ENCODE measurements at places on chromosomes 12 and 14.

- DNase-seq, result peak; percentile 93
These were observed 120.0 kb downstream of the PRICKLE1 start for GRCh38 chr12:42469355-42470175.

DNA sequence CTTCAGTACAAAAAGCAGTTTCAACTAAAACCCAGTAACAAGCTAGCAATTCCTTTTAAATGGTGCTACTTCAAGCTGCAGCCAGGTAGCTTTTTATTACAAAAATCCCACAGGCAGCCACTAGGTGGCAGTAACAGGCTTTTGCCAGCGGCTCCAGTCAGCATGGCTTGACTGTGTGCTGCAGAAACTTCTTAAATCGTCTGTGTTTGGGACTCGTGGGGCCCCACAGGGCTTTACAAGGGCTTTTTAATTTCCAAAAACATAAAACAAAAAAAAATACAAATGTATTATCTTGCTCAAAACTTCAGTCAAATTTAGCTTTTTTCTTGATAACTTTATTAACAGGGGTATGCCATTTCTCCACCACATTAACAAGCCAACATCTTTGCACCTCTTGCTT is 3.6 kb upstream of the CLEC4E start:
- peak; percentile 72 for DNase-seq

- no peak for DNase-seq
These were observed 703.9 kb upstream of the ATXN7L3B start for GRCh38 chr12:73833746-73834145.

DNA sequence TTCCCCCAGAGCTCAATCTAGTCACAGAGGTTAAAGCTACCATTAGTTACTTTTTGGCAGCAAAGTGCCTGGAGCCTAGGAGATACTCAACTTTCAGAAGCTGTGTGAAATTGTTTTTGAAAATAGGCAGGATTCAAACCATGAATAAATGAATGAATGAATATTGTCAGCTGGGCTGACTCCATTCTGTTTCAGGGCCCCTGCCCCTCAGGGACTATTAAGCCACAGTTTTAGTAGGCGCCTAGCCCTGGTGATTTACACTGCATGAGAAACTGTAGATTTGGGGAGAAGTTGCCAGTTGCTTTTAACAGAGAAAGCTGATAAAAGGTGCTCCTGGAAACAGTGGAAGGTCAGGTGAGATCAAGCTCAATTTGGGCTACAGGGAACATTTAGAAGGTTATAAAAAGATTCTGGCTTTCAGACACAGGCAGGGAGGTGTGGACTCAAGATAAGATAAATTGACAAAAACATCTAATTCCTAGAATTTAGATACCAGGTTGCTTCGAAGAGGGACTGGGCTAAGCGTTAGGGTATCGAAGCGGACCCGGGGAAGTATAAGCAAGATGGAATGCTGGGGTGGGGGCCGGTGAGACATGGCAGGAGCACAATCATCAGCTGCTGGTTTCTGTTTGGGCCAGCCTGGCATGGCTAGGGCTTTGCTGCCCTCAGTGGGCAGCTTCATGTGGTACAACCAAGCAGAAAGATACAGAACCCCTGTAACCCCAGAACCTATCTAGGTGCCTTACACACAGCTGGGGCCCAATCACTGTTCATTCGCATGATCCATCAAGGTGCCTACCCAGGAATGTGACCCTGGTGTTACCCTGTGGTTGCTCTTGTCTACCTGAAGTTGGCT is 14.9 kb upstream of the CELA1 start:
- no peak for DNase-seq

- no peak for DNase-seq
These were observed 209.1 kb downstream of the PAX9 start for GRCh38 chr14:36870776-36871175.

- DNase-seq, result no peak
These were observed 14.0 kb downstream of the BEGAIN start for GRCh38 chr14:100573002-100573756.

- DNase-seq, result no peak
These were observed 11.3 kb downstream of the BDKRB1 start for GRCh38 chr14:96267336-96267735.

- peak; percentile 90 for DNase-seq
These were observed at the start of gene DUSP16 for GRCh38 chr12:12562585-12563261. Gene DUSP16, minus strand, starts transcription at chr12:12562863. Its CDS starts 41,765 bp downstream, at chr12:12521098.

DNA sequence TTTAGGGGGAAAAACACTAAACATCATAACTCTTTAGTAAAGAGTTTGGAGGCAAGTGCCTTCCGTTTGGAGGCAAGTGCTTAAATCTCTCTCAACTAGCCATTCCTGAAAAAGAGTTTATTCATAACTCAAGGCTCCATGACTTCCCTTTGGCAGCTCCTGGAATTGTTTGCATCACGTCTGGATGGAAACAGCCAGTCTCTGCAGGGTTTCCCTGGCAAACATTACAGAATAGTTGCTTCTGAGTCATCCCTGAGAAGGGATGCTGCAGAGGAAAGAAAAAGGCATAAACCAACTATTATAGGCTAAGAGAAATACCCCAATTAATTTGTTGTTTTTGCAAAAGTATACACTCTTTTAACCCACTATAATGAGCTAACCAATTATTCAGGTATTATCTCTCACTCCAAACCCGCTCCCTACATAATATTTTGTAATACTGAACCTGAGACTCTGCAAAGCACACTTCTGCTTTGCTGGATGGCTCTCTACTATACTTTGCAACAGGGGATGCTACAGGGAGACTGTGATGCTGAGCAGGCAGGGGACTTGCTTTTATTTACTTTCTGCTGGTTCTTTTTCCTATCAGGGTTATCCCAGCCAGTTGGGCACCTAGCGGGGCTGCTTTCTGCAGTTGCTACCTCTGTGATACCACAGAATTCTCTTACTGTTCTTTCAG is 497.7 kb downstream of the FUT8 start:
- no peak for DNase-seq

DNA sequence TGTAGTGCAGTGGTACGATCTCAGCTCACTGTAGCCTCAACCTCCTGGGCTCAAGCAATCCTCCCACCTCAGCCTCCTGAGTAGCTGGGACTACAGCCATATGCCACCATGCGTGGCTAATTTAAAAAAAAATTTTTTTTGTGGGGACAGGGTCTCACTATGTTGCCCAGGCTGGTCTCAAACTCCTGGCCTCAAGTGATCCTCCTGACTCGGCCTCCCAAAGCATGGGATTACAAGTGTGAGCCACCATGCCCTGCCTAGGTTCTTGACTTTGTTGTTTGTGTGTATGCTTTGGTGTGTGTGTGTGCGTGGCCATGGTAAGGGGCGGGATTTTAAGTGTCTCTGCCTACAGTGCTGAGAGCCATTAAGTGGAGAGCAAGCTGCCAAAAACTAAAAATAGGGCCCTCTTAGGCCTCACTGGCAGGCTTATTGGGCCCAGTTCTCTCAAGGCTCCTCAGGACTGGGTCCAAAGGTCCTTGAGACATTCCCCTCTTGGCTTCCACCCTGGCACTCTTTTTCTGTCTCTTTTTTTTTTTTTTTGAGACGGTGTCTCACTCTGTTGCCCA is 5.1 kb downstream of the COX14 start:
- DNase-seq, result no peak

GRCh38 chr14:34593740-34594375 is 36.1 kb downstream of the SNX6 start:
- DNase-seq, result no peak

- no peak for DNase-seq
These were observed 145.0 kb downstream of the CCER1 start for GRCh38 chr12:90809940-90810339.

GRCh38 chr12:19003141-19003540 is 126.4 kb upstream of the PLEKHA5 start:
- DNase-seq, result no peak

GRCh38 chr12:109767456-109767855 is 53.8 kb downstream of the FAM222A start:
- DNase-seq, result no peak

DNA sequence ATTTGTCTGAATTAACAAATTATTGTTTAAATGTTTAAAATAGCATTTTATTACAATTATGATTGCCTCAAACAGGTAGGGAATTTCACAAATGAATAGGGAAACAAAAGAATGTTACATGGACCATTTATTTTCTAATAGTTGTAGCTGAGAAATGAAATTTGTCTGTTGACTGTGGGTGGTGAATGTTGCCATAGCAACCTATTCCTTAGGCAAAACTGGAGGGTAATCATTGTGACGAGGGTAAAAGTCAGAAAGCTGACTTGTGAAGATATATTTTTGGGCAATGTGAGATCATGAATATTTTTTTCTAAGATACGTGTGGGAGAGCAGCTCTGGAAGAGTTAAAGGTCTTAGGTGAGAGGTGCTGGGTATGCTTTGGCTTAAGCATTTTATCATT is 24.2 kb upstream of the CLEC14A start:
- DNase-seq, result no peak

GRCh38 chr12:81296556-81297305 is 218.9 kb downstream of the ACSS3 start:
- no peak for DNase-seq

DNA sequence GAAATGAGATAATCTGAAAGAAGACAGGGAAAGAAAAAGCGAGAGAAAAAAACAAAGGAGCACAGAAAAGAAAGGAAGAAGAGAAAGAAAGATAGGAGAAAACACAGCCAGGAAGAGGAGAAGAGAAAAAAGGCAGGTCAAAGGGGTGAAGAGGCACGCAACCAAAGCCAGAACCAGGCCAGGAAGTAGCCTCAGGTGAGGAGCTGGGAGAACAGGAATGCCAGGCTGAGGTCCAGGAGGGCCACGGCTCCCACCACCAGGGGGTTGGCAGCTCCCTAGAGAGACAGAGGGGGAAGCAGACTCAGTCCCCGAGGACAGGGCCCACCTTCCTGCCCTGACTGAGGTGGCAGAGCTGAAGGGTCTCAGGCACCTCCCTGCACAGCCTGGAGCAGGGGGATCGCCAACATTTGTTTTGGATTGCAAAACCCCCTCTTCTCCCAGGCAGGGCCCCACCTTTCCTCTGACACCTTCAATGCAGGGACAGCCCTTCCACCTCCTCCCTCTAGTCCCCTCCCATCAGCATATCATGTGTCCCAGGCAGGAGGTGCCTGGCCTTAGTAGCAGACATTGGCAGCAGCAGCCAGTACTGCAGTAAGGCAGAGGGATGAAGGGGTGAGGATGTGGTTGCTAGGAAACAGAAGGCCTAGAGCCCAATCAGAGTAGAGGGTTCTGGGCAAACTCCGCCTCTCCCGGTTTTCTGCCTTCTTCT is 2.0 kb upstream of the AP1G2 start:
- DNase-seq, result peak; percentile 11

GRCh38 chr14:92513966-92514843 is 624 bp downstream of the RIN3 start:
- peak; percentile 53 for DNase-seq

All from B cell (primary cell).